Right cardiac atrium (tissue), 5 donors: ENCODE measurements at places on chromosomes 3 and 15.

GRCh38 chr15:90807074-90807785 lies 61.2 kb upstream of the FURIN start:
- DNase-seq: no peak

- DNase-seq: no peak
These were observed 89.2 kb upstream of the SLC6A11 start for GRCh38 chr3:10726787-10727186.

DNA sequence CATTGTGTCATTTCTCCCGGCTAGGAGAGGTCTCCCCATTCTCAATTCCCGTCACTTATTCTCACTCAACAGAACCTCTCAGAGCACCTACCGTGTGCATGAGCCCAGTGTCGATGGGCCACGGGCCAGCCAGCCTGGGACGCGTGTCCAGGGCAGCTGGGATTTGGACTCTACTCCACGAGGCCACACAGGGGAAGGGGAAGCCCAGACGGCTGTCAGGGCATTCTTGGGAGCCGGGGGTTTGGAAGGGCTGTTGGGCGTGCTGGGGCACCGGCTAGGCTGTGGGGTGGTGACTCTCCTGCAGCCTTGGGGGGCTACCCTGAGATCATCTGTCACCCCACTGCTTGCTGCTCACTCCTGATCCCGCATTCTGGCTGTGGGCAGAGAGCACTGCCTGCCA lies 41.7 kb upstream of the PCSK6 start:
- no peak for DNase-seq

GRCh38 chr3:116118475-116119169 lies 326.7 kb downstream of the LSAMP start:
- no peak for DNase-seq

GRCh38 chr3:36496684-36497633 lies 116.7 kb downstream of the STAC start:
- DNase-seq: no peak

DNA sequence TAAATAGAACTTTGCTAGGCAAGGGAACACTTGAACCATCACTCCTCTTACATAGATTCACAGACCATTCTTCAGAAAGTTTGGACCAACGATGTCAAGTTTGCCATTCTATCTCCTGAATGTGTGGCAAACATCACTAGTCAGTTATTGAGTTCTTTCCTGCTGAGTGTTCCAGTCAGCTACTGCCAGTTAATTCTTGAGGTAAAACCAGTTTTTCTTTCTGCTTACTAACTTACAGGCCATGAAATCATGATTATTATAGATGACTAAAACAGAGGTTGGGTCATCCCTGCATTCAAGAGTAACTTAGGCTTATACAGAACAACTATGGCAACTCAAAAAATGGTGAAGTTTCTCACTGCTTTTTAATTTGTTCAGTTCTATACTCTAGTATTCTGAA lies 88.2 kb downstream of the AP4E1 start:
- no peak for DNase-seq

DNA sequence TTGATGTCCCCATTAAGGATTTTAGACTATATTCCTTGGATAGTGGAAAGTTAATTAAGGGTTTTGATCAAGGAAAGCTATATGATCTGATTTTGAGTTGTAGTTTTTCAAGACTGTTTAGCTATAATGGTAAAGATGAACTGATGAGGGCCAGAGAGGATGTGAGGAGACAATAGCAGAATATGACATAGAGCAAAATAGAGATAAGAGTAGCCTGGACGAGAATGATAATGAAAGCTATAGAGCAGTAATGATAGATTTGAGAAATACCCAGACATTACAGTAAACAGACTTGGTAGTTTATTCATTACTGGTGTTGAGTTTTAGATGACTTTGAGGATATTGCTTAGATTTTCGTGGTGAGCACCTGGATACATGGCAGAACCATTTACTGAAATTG lies 3.8 kb downstream of the SUCNR1 start:
- no peak for DNase-seq

- DNase-seq: peak; percentile 37
These were observed 84.6 kb upstream of the DPH6 start for GRCh38 chr15:35630532-35630931.

DNA sequence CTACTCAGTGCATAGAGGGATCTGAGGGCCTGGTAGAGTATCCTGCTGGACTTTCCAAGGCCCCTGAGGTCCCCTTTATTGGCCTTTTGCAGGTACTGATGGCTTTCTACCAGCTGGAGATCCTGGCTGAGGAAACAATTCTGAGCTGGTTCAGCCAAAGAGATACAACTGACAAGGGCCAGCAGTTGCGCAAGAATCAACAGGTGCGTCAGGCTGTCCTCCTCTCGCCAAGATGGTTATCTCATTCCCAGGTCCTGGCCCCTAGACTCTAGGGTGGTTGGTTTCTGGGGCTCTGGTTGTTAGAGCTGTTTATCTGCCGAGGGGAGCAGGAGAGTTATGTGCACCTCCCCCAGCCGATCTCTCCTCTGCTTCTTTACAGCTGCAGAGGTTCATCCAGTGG lies 9.3 kb downstream of the EIF2B5 start:
- DNase-seq: no peak

DNA sequence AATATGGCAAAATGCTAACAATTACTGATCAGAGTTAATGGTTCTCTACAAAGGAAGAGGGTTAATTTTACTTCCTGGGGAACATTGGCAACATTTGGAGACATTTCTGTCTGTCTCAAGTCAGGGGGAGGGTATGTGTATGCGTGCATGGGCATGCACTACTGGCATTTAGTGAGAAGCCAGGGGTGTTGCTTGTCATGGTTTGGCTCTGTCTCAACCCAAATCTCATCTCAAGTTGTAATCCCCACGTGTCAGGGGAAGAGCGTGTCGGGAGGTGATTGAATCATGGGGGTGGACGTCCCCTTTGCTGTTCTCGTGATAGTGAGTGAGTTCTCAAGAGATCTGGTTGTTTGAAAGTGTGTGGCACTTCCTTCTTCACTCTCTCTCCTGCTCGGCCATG lies 28.3 kb upstream of the TNIK start:
- DNase-seq: no peak

GRCh38 chr3:10437272-10437994 lies 68.0 kb downstream of the ATP2B2 start:
- DNase-seq: no peak

GRCh38 chr15:51363383-51363782 lies 21.9 kb downstream of the GLDN start:
- DNase-seq: no peak

GRCh38 chr3:170632780-170633179 lies 46.9 kb upstream of the SLC7A14 start:
- no peak for DNase-seq

DNA sequence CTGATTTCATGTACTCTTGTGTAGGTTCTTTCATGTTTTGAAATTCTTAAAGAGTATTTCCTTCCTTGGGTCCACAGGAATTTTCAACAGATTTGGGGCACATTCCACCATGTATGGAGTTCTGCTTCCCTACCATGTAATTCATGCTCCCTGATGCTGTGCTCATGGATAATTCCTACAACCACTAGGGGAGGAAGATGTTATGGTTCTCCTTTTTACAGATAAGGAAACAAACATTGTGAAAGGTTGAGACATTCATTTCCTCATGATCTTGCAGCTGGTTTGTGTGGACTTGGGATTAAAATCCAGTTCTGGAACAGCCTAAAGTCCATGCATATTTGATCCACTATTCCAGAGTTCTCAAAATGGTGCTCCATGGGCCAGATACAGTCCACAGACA lies 174.9 kb upstream of the FRMD4B start:
- no peak for DNase-seq

DNA sequence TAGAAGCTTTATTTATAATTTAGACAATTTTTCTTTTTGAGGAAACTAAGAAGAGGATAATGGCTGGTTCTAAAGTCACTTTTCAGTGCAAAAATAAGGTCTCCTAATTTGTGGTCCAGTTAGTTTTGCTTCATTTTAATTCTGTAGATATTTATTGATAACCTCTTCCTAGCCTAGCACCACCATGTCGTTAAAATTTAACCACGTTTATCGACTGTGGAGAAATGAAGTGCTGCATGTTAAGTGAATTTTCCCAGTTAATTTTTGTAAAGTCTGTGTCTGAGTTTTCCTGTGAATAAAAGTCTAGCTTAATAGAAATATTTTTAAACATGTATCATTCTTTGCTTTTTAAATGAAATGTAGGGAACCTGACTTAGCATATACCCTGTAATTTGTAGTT lies 16.7 kb downstream of the LRRC28 start:
- no peak for DNase-seq

DNA sequence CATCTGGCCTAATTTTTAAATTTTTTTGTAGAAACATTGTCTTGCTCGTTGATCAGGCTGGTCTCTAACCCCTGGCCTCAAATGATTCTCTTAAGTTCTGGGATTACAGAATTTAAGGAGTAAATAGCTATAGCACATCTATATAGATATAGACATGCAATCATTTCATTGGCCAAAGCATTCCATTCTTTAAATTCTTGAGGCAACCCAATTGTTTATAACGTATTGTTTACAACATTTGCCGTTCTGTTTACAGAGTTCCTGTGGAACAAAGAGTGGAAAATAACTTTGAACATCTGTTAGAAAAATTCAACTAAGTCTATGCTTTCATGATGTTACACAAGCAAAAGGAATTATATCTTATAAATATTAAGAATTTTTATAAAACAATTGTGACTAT lies 205.2 kb upstream of the ROBO2 start:
- no peak for DNase-seq

DNA sequence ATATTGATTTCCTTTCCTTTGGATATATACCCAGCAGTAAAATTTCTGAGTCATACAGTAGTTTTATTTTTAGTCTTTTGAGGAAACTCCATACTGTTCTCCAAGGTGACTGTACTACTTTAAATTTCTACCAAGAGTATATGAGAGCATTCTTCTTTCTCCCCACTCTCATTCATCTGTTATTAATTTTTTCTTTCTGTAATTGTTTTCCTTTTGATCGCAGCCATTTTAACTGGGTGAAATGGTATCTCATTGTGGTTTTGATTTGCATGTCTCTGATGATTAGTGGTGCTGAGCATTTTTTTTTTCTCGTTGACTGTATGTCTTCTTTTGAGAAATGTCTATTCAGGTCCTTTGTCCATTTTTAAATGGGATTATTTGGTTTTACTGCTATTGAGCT lies 18.3 kb upstream of the VGLL3 start:
- no peak for DNase-seq

DNA sequence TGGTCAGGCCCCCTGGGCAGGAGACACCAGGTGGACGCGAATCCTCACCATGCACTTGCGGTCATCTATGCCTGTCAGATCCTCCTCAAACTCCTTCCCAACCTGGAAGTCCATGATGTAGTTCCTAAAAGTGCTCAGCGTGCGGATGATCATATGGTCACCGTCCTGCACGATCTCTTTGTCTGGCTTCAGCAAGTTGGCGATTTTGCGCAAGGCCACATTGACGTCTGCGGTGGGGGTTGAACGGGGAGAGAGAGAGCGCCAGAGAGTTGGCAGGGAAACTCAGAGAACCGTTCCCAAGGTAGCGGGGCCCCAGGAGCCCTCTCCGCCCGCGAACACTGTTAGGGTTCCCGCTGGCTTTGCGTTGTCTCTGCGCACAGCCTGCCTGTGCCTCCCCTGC lies 809 bp downstream of the RBP1 start:
- DNase-seq: peak; percentile 86

- DNase-seq: no peak
These were observed 24.3 kb upstream of the RPL14 start for GRCh38 chr3:40432793-40433192.

- no peak for DNase-seq
These were observed 10.8 kb downstream of the PLA1A start for GRCh38 chr3:119608405-119609000.

- DNase-seq: no peak
These were observed 18.7 kb upstream of the GK5 start for GRCh38 chr3:142244056-142244455.

DNA sequence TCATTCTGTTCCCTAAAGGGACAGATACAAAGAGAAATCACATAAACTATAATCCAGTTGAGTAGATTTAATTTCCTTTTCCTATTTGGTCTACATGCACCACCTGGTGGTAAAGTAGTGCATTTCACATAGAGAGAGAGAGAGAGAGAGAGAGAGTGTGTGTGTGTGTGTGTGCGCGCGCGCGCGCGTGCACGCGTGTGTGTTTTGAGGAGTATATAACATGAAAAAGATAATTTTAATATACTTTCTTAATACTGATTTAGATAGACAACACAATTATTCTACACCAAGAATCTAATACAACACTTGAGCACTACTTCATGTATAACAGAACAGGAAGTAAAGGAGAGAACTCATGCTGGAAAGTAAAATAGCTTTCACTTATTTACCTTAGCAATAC lies 1.1 kb upstream of the FGF7 start:
- DNase-seq: peak; percentile 78

DNA sequence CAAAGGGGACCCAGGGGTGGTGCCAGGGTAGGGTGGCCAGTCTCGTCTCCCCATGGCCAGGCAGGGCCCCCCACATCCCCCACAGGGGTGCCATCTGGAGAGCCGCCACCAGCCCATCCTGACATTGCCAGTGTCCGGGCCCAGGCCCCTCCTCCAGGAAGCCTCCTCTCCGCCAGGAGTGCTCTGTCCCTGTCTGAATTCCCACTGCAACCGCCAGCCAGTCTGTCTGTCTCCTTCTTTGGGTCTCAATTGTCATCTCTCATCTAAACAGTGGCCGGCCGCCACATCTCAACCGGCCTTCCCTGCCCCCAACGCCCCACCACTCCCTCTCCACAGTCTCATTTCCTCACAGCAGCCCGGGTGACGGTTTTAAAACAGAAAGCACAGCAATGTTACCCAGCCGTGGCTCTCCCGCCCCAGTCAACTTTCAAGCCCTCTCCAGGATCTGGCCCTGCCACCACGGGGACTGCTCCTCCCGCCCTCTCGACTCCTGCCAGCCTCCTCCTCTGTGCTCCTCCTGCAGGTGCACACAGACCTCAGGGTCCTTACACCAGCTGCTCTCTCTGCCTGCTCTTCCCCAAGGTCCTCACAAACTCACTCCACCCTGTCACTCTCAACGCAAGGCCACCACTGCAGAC lies 57.0 kb downstream of the IQSEC1 start:
- DNase-seq: peak; percentile 85

DNA sequence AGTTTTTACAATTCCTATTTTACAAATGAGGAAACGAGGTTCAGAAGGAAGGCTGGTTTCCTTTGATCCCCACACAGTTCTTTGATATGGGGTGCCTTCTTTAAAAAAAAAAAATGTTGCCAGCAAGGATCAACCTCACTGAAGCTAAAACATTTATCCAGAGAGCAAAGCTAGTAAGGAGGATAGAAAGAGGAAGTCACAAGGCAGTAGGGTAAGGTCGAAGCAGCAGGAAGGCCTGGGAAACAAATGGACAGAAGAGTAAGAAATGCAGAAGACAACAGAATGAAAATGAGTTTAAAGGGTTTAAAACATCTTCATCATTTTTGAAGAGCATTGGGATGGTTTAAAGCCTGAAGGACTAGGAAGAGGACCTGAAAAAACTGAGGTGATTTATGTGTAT lies 30.6 kb upstream of the CP start:
- DNase-seq: no peak

DNA sequence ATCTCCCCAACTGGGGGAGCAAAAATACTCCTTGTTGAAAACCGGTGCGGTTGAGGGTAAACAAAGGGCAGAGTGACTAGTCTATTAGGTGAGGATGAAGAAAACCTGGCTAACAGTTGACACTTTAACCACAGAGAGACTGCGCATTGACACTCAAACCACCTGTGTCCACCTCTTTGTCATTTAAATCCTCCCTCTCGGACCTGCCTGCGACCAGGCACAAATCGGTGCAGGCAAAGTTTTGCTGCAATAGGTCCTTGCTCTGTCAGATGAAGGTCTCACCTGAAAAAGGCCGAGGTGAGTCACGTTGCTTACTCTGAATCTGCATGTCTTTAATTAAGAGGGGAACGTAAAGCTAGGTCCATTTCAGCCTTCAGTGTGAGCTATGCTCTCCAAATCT lies 494.1 kb upstream of the DPPA4 start:
- no peak for DNase-seq

- no peak for DNase-seq
These were observed 83.8 kb downstream of the MAP4 start for GRCh38 chr3:47932421-47932820.
